ENCODE measurements at places on chromosomes 7 and 10.

- DNase-seq, result peak; percentile 77
Observed at GRCh38 chr7:130960208-130960988, 226.4 kb upstream of the KLF14 start.

GRCh38 chr10:7417807-7418206, 7.0 kb upstream of the SFMBT2 start:
- no peak for DNase-seq

GRCh38 chr10:15518250-15518649, 147.2 kb upstream of the FAM171A1 start:
- DNase-seq, result no peak

DNA sequence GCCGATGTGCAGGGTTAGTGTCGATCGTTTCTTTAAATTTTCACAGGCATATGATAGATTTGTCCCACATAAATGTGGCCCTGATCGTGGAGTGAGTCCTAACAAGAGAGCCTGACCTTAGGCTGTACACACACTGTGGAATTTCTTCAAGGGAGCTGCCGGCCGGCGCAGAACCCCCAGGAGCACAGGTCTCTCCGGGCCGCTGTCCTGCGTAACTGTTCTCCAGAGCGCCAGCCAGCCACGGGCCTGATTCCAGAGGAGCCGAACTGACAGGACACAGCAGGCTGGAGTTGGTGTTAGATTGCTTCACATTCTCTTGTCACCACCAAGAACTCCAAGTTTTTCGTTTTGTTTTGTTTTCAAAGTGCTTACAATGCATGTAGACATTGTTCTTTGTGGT, 37.3 kb downstream of the SHH start:
- no peak for DNase-seq

- no peak for DNase-seq
Observed at GRCh38 chr7:44390701-44391100, 65.3 kb upstream of the CAMK2B start.

DNA sequence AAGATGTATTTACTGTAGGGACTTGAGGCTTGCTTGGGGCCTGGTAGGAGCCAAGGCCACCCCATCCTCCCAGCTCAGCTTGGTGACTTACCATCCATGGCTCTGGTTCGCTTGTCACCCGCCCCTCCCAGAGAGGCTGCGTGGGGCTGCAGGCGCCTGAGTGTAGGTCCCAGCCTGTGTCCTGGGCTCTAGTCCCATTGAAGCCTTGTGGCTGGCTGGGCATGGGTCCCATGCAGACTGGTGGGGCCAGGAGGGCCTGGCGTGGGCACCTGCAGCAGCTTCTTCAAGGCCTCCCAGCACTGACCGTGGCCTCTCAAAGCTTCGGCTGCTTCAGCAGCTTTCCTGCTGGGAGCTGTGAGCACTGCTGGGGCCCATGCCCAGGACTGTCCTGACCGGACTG, 118.1 kb downstream of the INPP5A start:
- no peak for DNase-seq

DNA sequence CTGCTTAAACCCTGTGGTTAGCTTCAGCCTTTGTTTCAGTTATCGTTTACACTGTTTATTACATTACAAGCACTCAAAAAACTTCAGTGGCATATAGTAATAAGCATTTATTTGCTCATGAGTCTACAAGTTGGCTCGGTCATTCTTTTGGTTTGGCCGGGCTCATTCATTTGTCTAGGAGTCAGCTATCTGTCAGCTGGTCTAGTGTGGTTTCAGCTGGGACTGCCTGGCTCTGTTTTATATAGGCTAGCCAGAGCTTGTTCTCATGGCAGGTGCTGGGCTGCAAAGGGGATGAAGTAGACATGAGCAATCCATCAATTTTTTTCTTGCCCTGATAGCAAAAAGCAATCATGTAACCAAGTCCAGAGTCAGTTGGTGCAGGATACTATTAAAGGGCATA, 103.6 kb downstream of the MKLN1 start:
- DNase-seq, result no peak

DNA sequence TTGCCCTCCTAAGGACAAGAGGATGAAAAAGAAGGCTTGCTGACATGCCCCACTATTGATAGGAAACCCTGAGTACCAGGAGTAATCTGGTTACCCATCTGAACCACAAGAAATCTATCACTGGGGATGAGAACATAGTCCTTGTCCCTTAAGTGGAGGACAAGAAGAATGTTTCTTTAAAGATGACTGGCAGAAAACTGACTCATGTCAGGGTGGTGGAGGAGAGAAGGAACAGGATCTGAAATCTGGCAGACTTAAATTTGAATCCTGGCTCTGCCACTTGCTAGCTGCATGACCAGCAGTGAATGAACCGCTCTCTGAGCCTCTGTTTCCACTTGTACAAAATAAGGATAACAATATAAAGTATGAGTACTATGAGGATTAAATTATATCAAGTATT, 38.9 kb upstream of the XPNPEP1 start:
- no peak for DNase-seq

- no peak for DNase-seq
Observed at GRCh38 chr10:107492389-107492788, 327.9 kb upstream of the SORCS1 start.

- DNase-seq, result no peak
Observed at GRCh38 chr7:138008588-138009349, 6.9 kb upstream of the CREB3L2 start.

DNA sequence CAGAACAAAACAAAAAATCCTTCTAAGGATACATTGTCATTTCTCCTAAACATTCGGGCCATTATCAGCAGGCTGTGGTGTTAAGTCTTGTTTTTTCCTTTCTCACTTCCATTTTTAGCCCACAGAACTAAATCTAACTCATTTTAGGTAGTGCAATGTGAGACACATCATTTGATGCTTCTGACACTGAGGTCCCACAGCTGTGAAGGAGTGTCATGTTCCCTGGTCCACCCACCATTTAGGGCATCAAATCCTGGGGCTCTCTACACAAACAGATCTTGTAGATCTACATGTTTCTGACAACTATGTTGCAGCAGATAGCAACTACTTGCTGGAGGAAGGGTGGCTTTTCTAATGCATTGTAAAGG, 232.5 kb upstream of the IGFBP3 start:
- no peak for DNase-seq

- DNase-seq, result no peak
Observed at GRCh38 chr7:83701736-83702135, 52.8 kb upstream of the SEMA3E start.

GRCh38 chr10:128189176-128189575, 63.0 kb upstream of the MKI67 start:
- no peak for DNase-seq

GRCh38 chr7:35727571-35727970, 32.6 kb upstream of the HERPUD2 start:
- no peak for DNase-seq

DNA sequence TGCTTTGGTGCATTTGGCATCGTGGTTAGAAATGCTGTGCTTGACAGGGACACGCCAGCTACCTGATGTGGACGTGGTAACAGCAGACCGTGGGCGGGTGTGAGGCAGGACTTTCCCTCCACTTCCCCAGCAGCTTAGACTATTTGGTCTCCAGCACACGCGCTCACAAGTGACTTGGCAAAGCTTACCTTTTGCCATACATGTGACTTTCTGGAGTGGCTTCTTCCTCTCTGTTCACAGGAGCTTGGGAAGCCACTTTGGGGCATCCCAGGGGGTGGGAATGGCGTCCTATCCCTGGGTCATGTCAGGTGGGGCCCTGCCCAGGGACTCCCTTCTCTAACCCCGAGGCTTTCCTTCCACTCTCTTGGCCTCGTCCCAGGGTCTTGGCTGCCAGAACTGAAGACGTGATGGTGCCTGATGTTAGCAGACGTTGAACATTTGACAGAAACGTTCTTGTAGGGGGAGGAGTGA, 228.7 kb upstream of the KLF6 start:
- DNase-seq, result no peak

- no peak for DNase-seq
Observed at GRCh38 chr7:102451371-102452054, 13.2 kb downstream of the ALKBH4 start.

DNA sequence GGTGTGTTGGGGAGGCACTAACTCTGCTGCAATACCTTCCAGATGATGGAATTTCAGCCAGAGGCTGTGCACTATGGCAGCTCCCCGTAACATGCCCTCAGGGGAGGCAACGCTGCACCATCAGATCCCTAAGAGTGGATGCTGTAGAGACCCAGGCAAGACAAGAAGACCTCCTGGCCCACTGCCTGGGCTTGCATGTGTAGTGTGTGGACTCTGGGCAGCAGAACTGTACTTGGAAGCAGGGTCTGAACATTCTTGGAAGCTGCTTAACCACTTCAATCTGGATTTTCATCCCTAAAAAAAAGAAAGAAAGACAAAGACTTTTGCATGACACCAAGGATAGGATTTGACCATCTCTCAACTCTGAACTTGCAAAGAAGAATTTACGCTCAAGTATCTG, 297.5 kb upstream of the NRP1 start:
- DNase-seq, result no peak

DNA sequence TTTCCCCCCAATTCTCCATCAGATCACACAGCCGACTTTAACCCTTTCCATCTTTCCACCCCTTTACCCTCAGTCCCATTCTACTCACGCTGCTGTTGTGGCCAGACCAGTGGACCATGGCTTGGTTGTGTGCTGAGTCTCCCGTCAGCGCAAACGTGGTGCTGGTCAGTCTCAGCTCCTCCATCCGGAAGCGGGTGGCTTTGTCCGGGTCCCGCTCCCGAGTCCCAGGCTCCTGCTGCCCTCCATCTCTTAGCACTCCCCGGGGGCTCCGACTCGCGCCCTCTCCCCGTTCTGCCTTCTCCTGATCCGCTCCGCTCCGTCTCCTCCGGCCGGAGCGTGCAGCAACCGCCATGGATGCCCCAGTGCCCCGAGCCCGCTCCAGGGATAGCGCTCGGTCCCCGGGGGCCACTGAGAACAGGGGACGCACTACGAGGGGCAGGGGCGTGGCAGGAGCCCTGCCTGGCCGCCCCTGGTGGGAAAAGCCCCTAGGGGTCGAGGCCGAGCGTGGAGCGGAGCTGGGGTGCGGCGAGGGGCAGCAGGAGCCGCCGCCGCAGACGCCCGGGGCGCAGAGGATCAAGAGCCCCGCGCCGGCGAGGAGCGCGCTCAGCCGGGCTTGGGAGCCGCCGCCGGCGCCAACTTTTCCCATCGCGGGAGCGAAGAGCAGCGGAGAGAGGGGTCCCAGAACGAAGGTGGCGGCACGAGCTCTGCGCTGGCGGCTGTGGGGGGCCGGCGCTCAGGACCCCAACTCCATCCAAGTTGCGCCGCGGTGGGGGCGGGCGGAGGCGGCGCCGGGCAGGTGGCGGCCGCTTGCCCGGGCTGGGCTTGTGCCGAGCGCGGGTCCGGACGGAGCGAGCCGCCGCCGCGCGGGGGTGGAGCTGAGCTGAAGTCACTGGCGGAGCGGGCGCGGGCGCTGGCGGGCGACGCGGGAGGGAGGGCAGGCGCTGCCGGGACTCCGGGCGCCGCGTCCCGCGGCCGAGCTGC, at the start of gene SORCS1:
Gene SORCS1, minus strand, starts transcription at position 826 of the 981 bp plus-strand sequence.
- no peak for DNase-seq

DNA sequence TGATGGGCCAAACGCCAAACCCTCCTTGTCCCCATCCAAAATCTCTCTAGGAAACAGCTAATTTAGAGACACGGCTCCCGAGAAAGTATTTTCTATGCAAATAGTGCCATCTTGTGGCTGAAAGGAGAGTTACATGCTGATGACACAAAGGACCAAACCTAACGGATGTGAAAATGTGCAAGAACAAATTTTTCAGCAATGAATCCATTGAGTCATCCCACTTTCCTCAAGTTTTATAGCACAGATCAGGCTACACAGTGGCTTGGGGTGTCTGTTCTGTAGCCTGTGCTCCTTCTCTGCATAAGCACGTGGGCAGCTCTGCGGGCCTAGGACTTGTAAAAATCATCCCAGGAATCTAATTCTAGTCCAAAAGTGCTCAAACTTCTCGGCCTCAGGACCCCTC, 154.8 kb upstream of the PRR15 start:
- DNase-seq, result peak; percentile 58

DNA sequence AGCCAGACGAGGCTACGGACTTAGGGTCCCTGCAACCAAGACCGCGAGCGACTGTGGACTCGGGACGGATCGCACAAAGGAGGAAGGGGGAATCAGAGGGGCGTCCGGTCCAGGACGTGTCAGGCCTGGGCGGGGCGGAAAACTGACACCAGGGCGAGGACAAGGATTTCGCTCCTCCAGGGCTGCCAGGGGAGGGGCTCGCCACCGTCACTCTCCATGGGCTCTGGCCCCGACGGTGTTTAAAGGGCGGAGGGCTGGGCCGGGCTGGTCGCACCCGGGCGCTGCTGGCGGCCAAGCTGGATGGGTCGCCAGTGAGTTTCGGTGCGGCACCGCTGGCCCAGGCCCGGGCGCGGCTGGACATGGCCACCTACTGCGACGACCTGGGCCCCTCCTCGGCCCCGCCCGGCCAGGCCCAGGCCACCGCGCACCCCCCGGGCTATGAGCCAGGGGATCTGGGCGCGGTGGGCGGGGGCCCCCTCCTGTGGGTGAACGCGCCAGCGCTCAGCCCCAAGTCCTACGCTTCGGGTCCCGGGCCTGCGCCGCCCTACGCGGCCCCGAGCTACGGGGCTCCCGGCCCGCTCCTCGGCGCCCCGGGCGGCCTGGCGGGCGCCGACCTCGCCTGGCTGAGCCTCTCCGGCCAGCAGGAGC, at the start of gene FOXI2:
Gene FOXI2, plus strand, starts transcription at position 271 of the 648 bp plus-strand sequence. Its CDS starts 89 bp downstream, at position 360.
- DNase-seq, result no peak

GRCh38 chr10:96325719-96326373, 21.6 kb downstream of the DNTT start:
- DNase-seq, result no peak

DNA sequence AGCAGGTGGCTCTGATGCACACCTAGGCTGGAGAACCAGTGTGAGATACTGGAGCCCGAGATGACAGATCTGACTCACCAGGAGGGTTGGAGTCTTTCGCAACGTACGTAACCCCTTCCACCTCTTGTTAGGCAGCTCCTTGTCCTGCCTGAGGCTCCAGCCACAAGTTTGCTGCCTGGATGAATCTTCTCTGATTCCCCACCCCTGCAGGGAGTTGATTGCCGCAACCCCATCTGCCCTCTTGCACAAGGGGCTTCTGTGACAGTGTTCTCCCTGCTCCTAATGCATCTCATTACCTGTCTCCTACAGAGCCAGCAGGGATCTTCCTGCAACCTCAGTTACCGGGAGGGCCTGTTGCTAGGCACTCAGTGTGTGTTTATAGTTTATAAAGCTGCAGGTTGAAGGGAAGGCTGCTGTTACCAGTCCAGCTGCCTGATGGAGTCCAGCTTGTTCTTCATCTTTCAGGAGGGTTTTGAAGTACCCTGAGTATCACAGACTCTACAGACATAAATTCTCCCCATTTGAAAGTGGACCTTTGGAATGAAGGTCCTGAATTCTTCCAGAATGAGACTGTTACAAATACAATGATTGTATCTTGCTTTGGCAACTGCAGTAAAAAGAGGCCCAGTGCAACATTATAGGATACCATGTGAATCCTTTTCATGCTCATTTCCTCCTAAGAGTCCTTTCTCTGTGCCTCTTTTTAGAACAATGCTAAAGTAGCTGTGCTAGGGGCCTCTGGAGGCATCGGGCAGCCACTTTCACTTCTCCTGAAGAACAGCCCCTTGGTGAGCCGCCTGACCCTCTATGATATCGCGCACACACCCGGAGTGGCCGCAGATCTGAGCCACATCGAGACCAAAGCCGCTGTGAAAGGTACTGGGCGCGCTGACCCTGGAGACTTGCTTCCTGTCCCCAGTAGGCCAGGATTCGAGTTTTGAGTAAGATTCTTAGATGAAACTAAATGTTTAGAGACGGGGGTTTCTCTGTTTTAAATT, 6.5 kb downstream of the MDH2 start:
- no peak for DNase-seq

- DNase-seq, result peak; percentile 12
Observed at GRCh38 chr10:29409241-29410054, 120.6 kb downstream of the LYZL1 start.

GRCh38 chr7:20795881-20796280, 9.2 kb upstream of the SP8 start:
- no peak for DNase-seq
